ENCODE measurements at places on chromosomes 4 and X.

DNA sequence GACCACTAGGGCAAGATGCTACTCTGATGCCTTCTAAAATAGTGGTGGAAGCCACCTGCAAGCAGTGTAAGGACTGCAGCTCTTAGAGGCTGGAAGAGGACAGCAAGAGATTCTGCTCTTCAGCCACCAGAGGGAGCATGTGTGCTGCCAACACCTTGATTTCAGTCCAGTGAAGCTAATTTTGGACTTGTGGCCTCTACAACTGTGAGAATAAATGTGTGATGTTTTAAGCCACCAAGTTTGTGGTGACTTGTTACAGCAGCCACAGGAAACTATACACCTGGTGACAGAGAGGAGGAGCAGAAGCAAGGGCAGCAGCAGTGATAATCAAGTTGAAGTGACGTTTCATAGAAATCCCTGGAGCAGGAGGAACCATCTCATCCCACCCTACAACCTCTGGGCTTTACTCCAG lies 55.9 kb downstream of the FGFBP1 start:
- DNase-seq, result peak; percentile 65

DNA sequence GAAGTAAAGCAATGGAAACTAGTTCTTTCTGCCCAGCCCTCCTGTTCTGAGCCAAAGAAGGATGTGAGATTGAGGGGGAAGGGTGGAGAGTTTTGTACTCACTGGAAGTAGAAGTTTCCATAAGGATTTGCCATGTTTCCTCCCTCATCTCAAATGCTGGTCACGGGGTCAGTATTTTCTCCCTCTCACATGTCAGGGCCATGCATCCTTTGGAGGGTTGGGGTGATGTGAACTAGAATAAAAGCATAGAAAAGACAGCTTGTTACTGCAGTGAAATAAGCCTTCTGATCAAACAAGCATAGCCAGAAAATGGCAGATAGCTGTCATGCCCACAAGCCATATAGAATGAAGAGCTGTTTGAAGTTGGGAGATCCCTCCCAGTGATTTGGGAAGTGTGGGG lies 79.7 kb downstream of the KIT start:
- DNase-seq, result no peak

- no peak for DNase-seq
Measured at GRCh38 chr4:71526637-71527406, 188.0 kb downstream of the SLC4A4 start.

GRCh38 chr4:36392024-36392423 lies 110.6 kb downstream of the DTHD1 start:
- no peak for DNase-seq

GRCh38 chr4:24768604-24769003 lies 26.8 kb upstream of the SOD3 start:
- DNase-seq, result no peak

DNA sequence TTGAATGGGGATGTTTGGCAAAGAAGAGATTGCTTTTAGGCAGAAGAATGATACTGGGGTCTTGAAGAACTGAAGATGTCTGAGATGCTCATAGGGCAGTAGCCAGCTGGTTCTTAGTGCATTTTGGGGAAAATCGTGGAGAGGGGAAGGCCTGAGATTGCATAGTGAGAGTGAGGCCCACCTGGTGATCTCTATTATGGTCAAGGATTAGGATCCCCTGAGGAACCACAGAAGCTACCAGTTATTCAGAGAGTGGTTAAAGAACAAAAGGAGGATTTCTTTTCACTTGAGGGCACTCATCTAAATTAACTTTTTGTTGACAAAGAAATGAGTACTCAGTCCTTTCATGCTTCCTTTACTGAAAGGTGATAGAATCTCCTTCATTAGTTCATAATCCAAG lies 271.3 kb upstream of the HAND2 start:
- no peak for DNase-seq

- no peak for DNase-seq
Measured at GRCh38 chrX:69094977-69095669, 70.1 kb downstream of the PJA1 start.

- no peak for DNase-seq
Measured at GRCh38 chr4:123288309-123289025, 108.1 kb upstream of the SPRY1 start.

- DNase-seq, result no peak
Measured at GRCh38 chr4:152968806-152969394, 32.8 kb downstream of the FHDC1 start.

DNA sequence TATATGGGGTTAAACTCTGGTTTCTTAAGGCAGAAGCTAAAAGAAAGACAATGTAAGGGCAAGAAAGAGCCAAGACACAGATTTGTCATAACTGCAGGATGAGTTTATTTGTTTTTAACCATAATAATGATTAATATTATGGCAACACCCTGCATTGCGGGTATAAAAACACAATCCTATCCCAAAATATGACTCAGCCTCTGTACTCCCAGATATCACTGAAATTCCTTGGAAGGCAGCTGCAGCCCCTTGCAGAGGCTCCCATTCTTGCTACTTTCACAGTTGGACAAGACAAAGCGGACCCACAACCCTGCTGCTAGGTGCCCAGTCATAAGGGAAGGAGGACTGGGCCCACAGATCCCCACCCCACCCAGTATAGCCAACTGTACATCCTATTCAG lies 20.4 kb upstream of the FGF16 start:
- no peak for DNase-seq

GRCh38 chr4:123505095-123506010 lies 108.8 kb downstream of the SPRY1 start:
- no peak for DNase-seq

DNA sequence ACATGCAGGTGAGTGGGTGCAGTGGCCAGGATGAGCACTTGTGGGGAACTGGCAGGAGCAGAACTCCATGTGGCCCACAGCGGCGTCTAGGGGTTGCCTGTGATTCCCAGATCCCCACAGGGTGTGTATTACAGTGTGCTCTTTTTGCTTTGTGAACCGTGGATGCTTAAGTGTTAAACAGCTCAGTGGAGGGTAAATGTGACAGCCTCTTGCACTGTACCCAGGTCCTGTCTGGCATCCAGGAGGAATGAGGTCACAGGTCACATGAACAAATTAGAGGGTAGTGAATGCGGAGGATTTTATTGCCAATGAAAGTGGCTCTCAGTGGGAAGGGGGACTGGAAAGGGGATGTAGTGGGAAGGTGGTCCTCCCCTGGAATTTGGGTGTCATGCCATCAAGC lies 447.8 kb downstream of the SPRY1 start:
- DNase-seq, result no peak

DNA sequence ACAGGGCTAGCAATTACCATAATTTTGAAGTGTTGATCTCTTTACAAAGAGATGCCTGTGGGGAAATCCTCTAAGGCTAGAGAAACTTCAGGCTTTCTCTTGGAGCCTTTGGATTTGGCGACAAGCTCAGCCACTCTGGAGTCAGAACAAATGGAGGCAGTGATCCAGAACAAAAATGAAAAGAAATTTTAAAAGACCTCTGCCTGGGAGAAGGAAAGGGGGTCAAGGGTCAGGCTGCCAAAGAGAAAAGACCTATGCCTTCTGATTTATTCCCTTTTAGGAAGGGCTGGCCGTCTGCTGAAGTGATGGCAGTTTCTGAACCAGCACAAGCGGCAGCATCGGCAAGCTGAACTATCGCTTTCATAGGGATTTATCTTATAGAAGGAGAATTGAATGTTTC lies 140.8 kb upstream of the SFRP2 start:
- DNase-seq, result no peak

- no peak for DNase-seq
Measured at GRCh38 chrX:132435222-132435621, 53.6 kb downstream of the MBNL3 start.

GRCh38 chr4:172830295-172830764 lies 338.3 kb upstream of the GALNT7 start:
- DNase-seq, result no peak

DNA sequence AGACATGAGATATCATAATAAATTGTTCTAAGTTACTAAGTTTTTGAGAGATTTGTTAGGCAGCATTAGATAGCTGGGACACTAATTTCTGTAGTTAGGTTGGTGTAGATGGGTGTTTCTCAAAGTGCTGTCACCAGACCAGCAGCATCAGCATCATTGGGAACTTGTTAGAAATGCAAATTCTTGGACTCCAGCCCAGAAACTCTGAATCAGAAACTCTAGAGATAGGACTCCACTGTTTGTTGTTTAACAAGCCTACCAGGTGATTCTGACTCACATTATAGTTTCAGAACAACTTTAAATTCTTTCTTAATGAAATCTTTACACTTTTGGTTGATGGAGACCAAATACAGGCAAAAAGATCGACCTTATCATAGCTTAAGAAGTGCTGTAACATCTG lies 173.7 kb downstream of the PABPC4L start:
- peak; percentile 64 for DNase-seq

GRCh38 chrX:75113664-75114063 lies 42.4 kb downstream of the ABCB7 start:
- DNase-seq, result no peak

GRCh38 chr4:66465111-66465510 lies 794.8 kb upstream of the EPHA5 start:
- DNase-seq, result no peak

DNA sequence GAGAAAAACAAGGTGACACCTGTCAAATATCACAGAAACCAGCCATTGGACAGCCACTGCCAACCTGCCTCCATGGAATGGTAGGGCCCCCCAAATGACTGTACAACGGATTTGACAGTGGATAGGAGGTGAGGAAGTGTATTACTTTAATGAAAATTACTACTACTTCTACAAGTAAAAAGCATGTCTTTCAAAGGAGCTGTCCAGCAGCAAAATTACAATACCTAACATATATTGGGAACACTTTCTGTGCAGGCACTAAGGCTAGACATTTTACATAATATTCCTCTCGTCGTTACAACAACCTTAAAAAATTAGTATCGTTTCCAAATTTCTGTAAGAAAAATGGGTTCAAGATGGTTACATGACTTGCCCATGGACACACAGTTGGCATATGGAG lies 14.9 kb downstream of the PPP3CA start:
- no peak for DNase-seq

- DNase-seq, result no peak
Measured at GRCh38 chr4:176742211-176742610, 50.5 kb downstream of the VEGFC start.

- no peak for DNase-seq
Measured at GRCh38 chr4:84385203-84385602, 113.9 kb downstream of the NKX6-1 start.

DNA sequence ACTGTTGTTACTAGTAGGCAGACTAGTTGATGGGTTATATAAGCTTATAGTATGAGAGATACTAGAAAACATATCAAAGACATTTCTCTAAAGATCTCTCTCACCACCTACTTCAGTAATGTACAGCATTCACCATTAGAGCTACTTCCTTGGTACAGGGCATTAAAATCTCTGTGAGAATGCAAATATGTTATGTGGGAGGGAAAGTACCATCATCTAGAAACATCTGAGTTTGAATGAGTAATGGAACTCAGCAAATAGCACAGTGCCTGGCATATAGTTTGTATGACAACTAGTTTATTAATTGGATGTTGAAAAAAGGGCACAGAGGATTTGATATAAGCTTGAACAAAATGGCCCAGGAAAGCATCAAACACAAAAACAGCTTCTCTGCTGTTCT lies 211.1 kb downstream of the GLUD2 start:
- DNase-seq, result no peak

DNA sequence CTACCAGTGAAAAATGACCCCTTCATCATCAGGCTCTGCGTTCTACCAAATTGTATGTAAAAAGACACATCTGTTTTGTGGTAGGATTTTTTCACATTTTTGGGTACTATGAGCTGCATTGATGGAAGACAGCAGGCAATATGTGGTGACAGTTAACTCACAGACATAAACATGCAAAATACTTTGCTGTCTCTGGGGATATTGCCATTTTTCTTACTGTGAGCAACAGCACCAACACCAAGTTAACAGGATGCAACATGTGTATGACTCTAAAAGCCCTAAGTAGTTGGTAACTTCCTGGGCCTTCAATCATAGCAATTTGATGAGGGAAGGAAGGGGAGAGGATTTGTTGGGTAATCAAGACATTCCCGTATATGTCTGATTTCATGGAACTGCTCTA lies 56.4 kb upstream of the DRP2 start:
- no peak for DNase-seq

DNA sequence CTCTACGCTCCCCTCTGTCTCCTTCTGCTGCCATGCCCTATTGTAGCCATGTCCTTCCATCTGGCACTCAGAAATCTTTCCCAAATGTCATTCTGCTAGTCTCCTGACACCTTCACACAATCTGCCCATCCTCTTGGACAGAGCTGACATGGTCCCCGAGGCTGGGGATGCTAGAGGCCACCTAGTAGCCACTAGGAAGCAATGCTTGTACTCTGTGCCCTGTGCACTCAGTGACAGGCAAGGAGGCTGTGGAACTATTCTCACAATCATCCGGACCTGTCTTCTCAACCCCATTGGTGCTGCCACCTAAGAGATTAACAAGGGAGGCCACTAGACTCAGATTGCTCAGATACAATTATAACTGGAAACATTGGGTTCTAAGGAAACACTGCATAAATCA lies 112.6 kb upstream of the TMEM164 start:
- no peak for DNase-seq

DNA sequence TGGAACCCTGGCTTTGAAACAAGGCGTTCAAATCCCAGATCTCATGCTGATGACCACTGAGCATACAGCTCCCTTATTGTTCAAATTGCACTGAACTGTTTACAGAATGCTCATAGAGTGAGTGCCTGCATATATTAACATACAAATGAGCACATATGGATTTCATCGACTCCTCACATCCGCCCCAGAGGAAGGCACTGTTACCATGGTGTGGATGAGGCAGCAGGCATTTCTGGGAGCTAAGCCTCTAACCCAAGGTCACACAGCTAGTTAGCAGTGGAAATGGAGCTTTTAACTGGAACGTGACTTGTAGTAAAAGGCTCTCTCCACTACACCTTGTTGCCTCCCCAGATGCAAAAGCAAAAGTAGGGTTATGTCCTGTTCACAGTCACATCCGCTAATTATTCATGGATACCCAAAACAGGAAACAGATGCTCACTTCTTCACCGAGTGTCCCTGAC lies 289.7 kb downstream of the STK32B start:
- DNase-seq, result no peak

- no peak for DNase-seq
Measured at GRCh38 chrX:2172359-2172758, 328.4 kb downstream of the DHRSX start.

DNA sequence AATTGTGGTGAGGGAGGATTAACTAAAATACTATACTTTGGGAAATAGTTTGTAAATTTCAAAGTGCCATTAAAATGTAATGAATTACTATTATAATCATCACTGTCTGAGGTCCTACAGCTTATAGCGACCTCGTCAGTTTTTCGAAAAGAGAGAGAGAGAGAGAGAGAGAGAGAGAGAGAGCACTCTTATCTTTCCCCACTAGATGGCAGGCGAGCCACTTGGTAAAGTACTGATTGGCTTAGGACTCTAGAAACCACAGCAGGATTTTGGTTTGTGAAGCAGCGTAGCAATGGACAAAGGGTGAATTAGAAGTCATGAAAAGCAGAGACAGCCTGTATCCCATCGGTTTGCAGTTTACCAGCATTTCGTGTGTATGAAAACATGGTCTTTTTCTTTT lies 52.5 kb downstream of the LINC00632 start:
- peak; percentile 25 for DNase-seq

- no peak for DNase-seq
Measured at GRCh38 chr4:4344915-4345527, 41.9 kb upstream of the NSG1 start.

GRCh38 chrX:47561659-47562151 lies 700 bp downstream of the ARAF start:
- no peak for DNase-seq
